Liver (tissue), 10 donors: ENCODE measurements at places on chromosomes 12 and 14. TPM values are rescaled to one million over a fixed set of nuclear protein-coding genes. Genes with fewer than 3 reads are reported as not detected.

- DNase-seq: no peak
Observed at GRCh38 chr12:99232324-99232723, 415.2 kb upstream of the GARIN6 start.

DNA sequence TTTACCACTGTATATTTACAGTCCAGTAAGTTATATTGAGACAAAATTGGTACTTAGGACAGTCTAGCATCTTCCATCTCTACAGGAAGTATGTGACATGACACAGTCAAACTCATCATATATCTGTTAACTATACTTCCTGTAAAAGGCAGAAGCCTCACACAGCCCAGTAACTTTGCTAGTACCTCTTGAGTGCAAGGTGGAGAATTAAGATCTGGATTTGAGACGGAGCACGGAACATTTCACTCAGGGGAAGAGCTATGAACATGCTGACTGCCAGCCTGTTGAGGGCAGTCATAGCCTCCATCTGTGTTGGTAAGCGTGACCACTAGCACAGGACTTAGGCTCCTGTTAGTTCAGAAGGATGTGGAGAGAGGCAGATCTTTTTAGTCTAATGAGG, 333.7 kb upstream of the OR4E1 start:
- no peak for DNase-seq

KRAS gene
- polyA plus RNA-seq: 33.0 TPM

DNA sequence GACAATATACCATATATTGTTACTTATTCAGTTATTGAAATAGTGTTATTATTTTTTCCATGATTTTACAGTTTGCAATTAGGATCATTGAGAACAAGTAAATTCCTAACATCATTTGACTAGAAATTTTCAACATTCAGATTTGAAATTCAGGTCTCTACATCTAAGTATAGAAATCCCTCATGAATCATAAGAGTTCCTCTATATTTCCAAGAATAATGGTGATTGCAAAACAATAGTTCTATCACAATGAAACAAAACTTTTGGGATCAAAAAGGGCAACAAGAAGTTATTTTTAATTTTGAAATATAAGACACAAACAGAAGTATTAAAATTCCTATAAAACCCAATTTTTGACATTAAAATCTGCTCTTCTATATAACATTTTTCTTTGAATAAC, 10.8 kb downstream of the CLEC1A start:
- no peak for DNase-seq

PIGH gene
- 14.2 TPM for polyA plus RNA-seq

GRCh38 chr14:68790644-68791077, 2.2 kb downstream of the ZFP36L1 start:
- DNase-seq: peak; percentile 54

DNA sequence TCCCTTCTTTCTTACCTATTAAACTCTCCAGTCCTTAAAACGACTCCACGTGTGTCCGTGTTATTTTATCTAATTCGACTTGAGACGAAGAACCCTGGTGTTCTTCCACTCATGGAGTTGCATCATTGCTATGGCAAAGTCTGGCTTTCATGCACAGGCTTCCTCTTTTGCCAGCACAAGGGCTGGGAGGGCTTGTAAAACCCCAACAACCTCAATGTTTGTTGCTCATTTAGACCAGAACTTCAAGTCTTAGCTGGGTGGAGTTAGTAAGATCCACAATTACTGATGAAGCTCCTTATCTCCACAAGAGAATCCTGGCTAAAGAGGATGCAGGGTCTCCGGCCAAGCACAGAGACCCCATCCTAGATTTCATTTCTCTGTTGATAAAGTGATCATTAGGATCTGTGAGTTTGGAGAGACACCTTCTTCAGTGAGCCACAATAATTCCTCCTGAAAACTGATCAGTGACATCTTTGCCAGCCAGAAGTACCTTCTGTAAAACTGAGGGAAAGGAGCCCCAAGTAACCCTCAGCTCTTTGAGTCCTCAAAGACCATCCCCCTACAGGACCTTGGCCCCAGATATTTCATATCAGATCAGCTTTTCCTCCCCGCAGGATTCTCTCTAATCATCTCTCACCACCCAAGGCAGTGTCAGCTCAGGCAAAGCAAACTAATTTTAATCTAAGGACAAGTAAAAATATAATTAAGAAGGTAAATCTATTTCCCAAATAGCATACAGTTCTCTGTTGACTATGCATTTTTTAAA, 514.6 kb downstream of the FUT8 start:
- no peak for DNase-seq

- no peak for DNase-seq
Observed at GRCh38 chr12:26271024-26271423, 75.7 kb downstream of the SSPN start.

GRCh38 chr12:89421092-89421835, 69.0 kb upstream of the DUSP6 start:
- no peak for DNase-seq

- DNase-seq: no peak
Observed at GRCh38 chr14:55572578-55572977, 7.4 kb upstream of the KTN1 start.

DNA sequence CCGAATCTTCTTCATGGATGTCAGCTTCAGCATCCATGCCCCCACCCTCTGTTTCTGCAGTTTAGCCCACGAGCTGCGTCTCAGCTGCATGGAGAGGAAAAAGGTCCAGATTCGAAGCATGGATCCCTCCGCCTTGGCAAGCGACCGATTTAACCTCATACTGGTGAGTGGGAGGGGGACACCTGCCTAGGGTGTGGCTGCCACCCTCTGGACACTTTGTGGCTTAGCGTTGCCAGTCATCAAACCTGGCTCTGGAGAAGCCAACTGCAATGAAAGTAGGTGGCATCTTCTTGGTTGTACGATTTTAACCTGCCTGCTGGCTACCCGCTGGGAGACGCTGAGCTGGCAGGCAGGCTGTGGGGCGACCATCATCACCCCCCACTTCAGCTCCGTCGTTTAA, 16.7 kb downstream of the DCAF4 start:
- DNase-seq: no peak

RHOJ gene
- 1.1 TPM for polyA plus RNA-seq

DNA sequence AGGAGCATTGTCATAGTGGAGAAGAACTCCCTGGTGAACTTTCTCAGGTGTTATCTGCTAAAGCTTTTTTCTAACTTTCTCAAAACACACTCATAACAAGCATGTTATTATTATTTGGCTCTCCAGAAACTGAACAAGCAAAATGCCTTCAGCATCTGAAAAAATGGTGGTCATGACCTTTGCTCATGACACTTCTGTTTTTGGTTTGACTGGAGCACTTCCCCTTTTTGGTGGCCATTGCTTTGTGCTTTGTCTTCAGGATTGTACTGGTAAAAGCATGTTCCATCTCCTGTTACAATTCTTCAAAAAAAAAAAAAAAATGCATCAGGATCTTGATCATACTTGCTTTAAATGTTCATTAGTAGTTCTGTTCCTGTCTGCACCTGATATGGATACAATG, 1241.6 kb upstream of the USP15 start:
- no peak for DNase-seq
